ENCODE measurements at places on chromosomes 13 and 19. TPM values are rescaled to one million over a fixed set of nuclear protein-coding genes. Genes with fewer than 3 reads are reported as not detected.

KCNJ14 gene
- total RNA-seq = 0.43 TPM

KLK13 gene
- total RNA-seq = not detected

NCR1 gene
- total RNA-seq = not detected

DNA sequence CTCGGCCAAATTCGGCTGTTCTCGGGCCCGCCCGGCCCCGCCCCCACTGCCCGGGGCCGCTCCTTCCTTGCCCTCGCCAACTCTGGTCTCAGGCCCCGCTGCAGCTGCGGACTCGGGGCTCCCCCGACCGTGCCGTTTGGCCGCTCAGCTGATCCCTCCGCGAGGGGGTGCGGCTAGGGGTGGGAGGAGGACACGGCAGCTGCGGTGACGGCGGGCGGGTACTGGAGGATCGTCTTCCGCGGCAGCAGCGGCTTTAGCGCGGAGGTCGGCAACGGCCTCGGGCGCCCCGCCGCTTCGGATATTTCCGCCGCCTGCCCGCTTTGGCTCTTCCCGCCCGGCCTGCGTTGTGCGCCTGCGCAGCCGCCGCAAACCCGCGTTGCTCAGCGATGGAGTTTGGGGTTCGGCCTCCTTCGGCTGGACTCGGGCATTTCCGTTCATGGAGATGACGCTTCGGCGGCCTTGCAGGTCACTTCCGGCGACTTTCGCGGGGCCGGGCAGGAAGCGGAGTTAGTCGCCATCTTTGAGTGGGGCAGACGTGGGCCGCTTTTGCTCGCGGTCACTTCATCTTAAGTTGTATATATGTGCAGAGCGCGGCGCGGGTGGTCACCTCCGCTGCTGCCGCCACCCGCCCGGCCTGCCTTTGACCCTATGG, 338 bp upstream of the UBE2M start:
- peak; percentile 99 for DNase-seq

- DNase-seq = no peak
Measured at GRCh38 chr13:99969919-99970650, 1.5 kb downstream of the ZIC5 start.

DNA sequence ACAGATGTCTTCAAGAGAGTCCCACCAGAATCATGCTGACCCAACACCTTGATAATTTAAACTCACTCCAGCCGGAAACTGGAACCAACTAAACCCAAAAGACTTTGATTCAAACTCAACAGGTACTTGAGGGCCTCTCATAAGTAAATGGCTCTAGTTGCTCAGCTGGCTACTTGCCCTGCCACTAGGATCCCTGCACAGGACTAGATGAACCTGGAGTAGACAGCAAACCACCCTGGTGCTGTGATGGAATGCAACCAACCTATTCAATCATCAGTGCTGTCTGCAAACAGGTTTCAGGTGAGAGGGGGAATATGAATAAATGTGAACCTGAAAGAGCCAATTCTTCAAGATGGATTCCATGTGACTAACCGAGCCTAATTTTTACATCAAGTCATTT, 216.3 kb downstream of the KATNAL1 start:
- no peak for DNase-seq

- no peak for DNase-seq
Measured at GRCh38 chr13:110103534-110103933, 203.4 kb downstream of the COL4A1 start.

- DNase-seq = peak; percentile 74
Measured at GRCh38 chr13:48731001-48731658, 77.4 kb downstream of the CYSLTR2 start.

DNA sequence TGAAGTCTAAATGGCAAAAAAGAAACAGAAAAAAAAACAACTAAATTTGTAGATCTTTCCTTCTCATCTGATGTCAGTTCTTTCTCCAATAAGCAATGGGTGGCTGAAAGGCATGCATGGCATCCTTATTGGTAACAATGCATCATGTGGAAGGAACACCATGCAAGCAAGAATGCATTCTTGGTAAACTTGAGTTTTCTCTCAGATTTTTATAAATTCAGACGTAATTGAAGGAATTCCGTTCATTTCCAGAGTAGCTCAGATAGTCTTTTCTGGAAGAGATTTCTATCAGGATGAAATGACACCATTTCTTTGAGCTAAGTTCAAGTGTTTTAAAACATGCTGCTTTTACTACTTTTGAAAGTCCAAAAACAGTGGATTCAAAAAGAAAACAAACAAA, 373.0 kb downstream of the COG6 start:
- peak; percentile 12 for DNase-seq

GRCh38 chr13:109684824-109685202, 101.6 kb downstream of the IRS2 start:
- DNase-seq = no peak

DNA sequence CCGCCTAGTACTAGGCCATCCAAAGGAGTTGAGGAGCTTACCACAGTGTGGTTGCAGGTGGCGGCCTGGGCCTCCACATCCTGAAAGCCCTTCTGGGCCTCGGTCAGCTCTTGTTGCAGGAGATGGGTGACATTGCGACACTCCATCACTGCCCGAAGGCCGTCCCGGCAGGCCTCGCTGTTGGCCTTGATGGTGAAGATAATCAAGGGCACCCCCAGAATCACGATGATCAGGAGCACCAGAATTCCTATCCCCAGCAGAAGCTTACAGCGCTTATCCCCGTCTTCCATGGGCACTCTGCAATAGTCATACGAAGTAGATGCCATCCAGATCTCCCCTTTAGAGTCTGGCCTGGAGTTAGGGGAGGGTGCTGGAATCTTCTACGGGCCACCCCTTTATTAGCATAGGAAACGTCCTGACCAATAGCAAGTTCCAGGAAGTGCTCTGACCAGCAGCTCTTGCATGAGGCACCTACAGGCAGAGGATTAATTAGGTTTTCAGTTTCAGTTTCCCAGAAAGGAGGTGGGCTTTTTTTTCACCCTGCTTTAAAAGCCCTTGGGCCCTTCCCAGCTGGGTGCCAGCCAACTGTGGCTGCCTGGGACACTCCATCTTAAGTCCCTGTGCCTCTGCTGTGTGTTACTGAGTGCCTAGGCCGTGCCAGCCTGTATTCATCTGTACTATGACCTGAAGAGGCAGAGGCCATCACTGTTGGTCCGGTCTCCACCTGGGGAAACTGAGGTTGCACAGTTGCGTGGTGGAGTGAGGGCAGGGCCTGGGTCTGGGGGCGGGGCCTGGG, at the start of gene BST2:
Gene BST2 (minus strand): TSS at position 381 of the 796 bp plus-strand sequence. CDS start 55 bp downstream, at position 326.
- peak; percentile 96 for DNase-seq

CCDC8 gene
- 8.6 TPM for total RNA-seq

AKT2 gene
- total RNA-seq = 142 TPM

- peak; percentile 71 for DNase-seq
Measured at GRCh38 chr13:113742000-113742441, 17.0 kb upstream of the TMEM255B start.

- peak; percentile 64 for DNase-seq
Measured at GRCh38 chr13:99316657-99317256, 9.6 kb upstream of the GPR183 start.

- DNase-seq = no peak
Measured at GRCh38 chr13:98974053-98974452, 3.8 kb downstream of the DOCK9 start.

- DNase-seq = no peak
Measured at GRCh38 chr13:30943881-30944280, 11.4 kb downstream of the TEX26 start.

DNA sequence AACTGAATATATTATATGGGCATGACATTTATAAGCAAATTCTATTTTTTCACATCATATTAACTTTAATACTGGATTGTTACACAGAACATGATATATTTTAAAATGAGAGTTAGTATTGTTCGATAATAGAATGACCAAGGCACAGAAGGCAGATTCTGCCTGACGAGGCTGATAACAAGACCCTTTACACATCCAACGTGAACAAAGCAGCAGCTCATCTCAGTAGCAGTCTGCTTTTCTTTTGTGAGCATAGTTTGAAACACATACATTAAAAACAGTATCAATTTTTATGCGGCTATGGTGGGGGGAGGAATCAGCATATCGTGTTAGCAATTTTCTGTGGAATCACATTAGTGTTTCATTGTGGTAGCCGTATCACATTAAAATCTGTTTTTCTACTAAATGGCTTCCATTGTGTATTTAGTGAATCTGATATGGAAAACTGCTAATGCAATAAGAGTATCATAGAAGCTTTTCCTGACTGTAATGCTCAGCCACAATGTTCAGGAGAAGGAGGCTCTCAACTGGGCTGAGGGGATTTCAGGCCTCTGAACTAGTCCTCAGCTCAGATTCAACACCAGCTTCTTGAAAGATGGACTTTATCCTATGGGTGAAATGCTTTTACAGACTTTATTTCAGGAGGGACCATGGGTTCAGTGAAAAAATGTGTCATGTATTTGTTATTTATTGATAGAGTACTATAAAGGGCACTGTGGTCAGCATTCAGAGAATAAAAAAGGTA, 4.0 kb downstream of the SMAD9 start:
- DNase-seq = no peak

LGALS7B gene
- total RNA-seq = not detected

RNF225 gene
- under 0.01 TPM for total RNA-seq

DNA sequence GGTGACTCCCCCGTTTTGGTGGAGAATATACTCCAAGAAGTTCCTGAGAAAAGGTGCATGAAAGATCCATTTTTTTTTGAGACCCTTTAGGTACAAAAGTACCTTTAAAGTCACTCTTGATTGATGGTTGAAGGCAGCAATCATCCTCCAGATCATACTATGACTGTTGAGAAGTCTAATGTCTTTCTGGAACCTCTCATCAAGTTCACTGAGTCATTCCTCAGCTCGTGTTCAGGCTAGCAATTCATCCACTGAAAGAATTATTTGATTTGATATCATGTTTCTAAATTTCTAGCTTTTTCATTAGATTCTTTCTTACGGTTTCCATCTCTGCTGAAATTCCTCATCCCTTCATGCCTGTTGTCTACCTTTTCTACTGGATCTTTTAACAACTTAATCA, 65.1 kb upstream of the GJB6 start:
- DNase-seq = no peak

GRCh38 chr13:30721936-30722335, 13.4 kb upstream of the ALOX5AP start:
- no peak for DNase-seq

- DNase-seq = no peak
Measured at GRCh38 chr13:84413016-84413415, 530.7 kb upstream of the SLITRK1 start.

YIF1B gene
- total RNA-seq = 65.7 TPM

ACER1 gene
- total RNA-seq = not detected

DNA sequence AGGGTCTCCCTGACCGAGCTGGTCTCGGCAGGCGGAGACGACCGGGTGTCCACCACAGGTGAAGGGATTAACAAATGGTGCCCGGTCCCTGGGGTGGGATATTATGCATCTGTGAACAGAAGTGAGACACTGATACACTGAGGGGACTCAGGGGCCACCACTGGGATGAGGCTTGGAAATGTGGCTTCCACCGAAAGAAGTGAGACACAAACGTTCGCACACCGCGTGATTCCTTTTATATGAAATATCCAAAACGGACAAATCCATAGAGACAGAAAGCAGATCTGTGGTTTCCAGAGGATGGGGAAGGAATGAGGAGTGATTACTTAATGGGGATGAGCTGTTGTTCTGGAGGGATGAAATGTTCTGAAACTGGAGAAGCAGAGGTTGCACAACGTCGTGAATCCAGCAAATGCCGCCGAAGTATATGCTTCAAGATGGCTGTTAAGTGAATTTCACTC, 47.5 kb downstream of the C13orf46 start:
- DNase-seq = peak; percentile 95

DNA sequence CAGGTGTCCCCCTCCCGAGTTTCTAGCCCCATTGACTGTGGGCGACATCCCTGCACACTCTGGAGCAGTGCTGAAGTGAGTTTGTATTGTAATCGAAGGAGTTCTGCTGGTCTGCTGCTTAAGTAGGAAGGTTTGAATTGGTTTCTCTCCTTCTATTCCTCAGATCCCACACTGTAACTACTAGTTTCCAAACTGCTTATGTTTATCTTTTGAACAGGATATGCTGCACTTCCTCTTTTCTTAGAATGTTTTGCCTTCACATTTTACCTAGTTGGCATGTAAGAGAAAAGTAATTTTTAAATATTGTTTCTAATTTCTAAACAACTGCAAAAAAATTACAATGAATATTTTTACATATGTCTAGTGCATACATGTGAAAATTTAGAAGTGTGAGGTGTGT, 511.8 kb downstream of the KLF12 start:
- DNase-seq = no peak

DNA sequence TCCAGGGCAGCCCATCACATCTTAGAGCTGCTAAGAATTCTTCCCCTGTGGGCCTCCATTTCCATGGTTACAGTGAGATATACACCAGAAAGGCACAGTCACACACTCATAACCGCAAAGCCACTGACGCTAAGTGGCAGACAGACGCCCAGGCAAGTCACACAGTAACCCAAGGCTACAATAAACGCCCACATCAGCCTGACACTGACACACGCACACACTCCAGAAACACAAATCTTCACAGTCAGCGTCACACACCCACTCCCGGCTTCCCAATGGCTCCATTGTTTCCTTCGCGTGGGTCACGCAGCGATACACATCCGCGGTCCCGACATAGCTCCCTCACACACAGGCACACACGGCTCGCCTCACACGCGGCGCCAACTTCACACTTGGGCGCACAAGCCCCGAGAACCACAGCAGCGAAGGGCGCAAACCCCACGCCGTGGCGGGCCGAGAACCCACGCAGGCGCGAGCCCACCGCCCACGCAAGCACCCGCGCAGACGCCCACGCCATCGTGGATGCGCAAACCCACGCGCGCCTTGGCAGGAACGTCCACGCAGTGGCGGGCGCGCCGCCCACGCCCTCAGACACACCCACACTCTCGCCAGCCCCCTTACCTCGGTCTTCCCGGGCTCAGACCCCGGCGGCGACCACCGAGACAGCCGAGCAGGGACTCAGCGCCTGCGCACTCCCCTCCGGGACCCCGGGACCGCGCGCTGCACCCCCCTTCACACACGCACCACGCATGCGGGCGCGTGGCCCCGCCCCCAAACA, at the start of gene ZNF667:
Gene ZNF667 (minus strand): TSS at position 695 of the 778 bp plus-strand sequence. CDS start 14,975 bp downstream, outside the sequence.
- peak; percentile 40 for DNase-seq

KRTDAP gene
- total RNA-seq = not detected

DNA sequence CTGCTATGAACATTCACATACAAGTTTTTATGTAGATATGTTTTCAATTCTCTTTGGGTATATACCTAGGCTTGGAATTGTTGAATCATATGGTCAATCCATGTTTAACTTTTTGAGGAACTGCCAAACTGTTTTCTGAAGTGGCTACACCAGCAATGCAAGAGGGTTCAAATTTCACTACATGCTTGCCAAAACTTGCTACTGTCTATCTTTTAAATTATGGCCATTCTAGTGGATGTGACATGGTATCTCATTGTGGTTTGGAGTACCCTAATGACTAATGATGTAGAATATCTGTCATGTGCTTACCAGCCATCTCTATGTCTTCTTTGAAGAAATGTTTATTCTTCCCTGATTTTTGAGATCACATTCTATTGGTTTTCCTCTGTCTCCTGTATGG, 860.3 kb downstream of the DIAPH3 start:
- no peak for DNase-seq

LIM2 gene
- total RNA-seq = not detected

PDS5B gene
- 29.3 TPM for total RNA-seq

CEACAM6 gene
- total RNA-seq = not detected

DNA sequence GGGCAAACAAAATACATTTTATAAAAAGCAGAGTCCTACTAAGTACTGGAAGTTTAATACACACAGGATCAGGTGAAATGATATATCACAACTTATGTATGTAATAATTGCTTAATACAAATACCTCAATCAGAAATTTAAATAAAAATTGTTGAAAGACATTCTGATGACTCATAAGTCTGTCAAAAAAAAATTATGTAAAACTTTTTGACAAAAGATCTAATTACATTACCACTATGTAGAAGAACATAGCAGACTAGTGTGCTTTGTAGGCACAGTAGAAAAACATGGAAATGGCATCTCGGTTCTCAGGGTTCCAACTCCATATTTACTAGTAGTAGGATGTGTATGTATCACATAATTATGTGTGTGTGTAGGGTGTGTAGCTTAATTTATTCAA, 156.2 kb downstream of the DNAJC3 start:
- DNase-seq = no peak
